Gastroesophageal sphincter (tissue), 4 donors: ENCODE measurements at places on chromosomes 5 and 9. TPM values are rescaled to one million over a fixed set of nuclear protein-coding genes. Genes with fewer than 3 reads are reported as not detected.

The TMEM174 gene
- not detected for total RNA-seq

GRCh38 chr5:18305288-18305924, 671.1 kb downstream of the TAF11L14 start:
- ATAC-seq, result no peak

GRCh38 chr9:70988551-70988950, 132.9 kb downstream of the TRPM3 start:
- ATAC-seq, result no peak

The ZER1 gene
- 65.2 TPM for total RNA-seq

DNA sequence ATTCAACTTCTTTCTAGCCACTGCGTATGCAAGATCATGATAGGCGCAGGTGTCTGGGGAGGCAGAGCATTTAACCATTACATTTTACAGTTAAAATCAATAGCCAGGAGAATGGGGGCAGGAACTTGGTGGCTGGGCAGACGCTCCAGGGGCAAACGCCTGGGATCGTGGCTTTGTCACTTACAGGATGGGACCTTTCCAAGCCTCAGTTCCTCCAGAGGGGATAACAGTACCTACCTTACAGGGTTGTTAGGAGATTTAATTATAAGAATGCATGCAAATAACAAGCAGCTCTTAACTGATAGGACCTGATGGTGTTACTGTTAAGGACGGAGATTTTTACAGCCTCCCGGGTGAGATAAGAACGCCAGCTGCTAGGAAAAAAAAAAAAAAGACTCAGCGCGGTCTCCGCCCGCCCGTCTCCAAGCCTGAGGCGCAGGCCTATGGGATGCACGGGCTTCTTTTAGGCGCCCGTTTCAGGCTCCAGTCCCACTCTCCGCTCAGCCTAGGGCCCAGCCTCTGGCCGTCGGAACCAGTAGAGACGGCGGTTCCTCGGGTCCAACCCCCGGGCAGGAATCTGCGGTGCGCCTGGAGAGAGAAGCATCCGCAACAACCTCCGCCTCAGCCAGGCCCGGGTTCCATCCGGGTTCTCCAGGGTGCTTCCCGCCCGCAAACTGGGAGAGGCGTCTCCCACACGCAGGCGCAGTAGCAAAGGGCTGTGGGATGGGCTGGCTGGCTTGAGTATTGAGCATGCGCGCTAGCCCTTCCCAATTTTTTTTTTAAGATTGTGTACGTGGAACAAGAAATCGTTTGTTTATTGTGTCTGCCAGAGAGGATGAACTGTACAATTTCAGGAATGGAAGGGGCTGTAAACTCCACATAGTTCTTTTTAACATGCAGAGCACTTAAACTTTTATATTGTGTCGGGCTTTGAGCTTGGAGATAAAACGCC, at the start of gene FAM200C:
Gene FAM200C, minus strand, starts transcription at position 653 of the 952 bp plus-strand sequence. CDS start 4,564 bp downstream, outside the sequence.
- peak; percentile 99 for ATAC-seq

DNA sequence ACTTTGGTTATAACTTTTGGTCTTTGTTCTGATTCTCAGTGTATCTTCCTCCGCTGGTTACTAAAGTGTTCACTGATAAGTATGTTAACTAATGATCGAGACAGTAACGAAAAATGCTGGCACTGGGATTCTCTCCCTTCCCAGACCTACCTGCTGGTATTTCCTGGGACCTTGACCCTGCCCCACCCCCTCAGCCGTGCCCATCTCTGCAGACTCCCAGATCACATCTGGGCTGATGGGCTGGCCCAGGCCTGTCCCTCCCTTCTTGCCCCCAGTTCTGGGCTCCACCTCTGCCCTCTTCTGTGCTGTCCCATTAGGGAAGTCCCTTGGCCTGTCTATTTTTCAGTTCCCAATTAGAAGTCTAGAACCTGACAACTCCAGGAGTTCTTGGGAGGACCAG, 46.9 kb downstream of the NEURL1B start:
- ATAC-seq, result no peak

DNA sequence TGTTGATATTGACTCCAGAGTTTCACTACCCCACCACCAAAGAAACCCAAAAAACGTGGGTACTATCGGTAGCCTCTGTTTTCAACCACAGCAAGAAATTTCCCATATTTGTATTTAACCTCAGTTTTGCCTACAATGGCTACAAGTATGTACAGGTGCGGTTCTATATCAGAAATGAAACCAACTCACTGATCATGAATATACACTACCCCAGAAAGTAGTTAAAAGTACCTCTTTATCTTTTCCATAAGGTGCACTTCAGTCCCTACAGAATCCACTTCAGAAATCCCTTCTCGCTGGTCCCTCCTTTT, 140.6 kb upstream of the SLC12A2 start:
- no peak for ATAC-seq

The TTC23L gene
- 0.73 TPM for total RNA-seq

The LRSAM1 gene
- total RNA-seq, result 16.8 TPM

The PLEKHG4B gene
- not detected for total RNA-seq

GRCh38 chr9:68981789-68982188, 32.1 kb downstream of the PRKACG start:
- ATAC-seq, result no peak

- no peak for ATAC-seq
Observed at GRCh38 chr9:26983340-26983739, 22.1 kb downstream of the LRRC19 start.

GRCh38 chr9:5560443-5561100, 50.2 kb downstream of the PDCD1LG2 start:
- ATAC-seq, result no peak

DNA sequence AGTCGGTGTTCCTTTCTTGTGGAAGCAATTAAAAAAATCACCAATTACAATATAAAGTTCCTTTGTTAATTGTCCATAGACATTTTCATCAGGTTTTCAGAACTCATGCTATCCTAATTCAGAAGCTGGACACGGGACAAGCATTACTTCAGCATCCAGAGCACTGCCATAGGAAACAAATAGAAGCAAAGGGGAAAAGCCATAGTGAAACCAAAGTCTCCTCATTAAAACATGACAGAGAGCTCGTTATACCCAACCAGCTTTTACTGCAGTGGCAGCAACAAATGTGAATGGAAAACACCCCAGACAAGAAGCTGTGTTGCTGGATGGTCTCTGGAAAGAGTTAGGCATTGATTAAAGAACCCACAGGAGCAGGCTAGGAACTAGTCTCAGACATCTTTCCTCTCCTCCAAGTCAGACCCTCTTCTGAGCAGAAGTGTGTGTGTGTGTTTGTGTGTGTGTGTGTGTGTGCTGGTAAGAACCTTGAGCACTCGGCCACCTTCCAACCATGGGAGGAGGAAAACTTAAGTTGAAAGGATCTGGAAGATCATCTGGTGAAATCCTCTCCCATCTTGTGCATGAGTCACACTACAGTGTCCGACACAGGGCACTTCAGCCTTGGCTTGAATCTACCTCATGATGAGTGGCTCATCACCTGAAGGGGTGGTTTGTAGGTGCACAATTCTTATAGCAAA, 162.6 kb upstream of the ADAMTS16 start:
- no peak for ATAC-seq

DNA sequence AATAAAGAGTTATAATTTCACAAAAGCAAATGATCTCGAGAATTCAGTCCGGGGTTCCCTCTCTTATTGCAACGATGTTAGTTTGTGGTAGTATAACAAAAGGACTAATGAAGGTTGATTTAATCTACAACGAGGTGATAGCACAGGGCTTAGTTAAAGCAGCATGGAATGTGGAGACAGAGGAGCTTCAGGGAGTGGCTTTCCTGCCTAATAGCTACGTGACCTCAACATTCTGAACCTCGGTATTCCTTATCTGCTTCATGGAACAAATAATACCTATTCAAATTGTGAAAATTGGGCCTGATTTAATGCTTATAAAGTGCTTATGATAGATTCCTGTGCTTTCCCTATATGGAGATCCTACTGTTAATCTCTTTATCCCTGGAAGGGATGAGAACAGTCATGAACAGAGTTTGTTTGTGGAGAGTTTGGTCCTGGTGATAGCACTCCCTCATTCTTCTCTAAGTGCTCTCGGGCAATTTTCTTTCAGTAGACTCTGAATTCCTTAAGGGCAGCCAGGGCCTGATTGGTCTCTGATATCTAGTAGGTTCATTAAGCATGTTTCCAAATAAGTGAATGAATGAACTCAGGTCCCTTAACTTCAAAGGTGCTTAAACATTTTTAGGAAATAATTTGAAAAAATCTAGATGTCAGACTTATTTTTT, 104.1 kb upstream of the TUT7 start:
- ATAC-seq, result no peak

DNA sequence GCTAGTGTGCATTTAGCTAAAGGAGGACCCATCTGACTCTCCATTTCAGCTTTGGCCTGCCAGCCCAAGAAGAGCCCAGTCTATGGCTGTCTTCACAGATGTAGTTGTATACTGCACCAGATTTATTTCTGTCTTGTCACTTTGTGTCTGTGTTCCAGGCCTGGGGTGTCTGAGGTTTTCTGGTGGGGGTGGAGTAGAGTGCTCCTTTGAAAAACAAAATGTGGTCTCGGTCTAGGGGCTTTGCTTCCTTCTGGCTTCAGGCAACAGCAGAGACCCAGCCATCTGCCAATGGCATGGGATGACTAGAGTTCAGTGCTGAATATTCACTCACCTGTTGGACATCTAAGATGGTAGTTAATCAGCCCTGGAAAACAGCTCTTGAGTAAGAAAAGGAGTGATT, 10.9 kb downstream of the IGIP start:
- no peak for ATAC-seq

GRCh38 chr9:131736431-131736830, 3.4 kb downstream of the RAPGEF1 start:
- ATAC-seq, result no peak

The NR2F1-AS1 gene
- 6.0 TPM for total RNA-seq

- ATAC-seq, result no peak
Observed at GRCh38 chr9:102922526-102922925, 72.6 kb upstream of the CYLC2 start.

- no peak for ATAC-seq
Observed at GRCh38 chr9:102700936-102701335, 294.2 kb upstream of the CYLC2 start.

- peak; percentile 88 for ATAC-seq
Observed at GRCh38 chr5:32190095-32190494, 16.0 kb upstream of the GOLPH3 start.

- peak; percentile 77 for ATAC-seq
Observed at GRCh38 chr9:94108584-94108983, 24.3 kb downstream of the PTPDC1 start.

DNA sequence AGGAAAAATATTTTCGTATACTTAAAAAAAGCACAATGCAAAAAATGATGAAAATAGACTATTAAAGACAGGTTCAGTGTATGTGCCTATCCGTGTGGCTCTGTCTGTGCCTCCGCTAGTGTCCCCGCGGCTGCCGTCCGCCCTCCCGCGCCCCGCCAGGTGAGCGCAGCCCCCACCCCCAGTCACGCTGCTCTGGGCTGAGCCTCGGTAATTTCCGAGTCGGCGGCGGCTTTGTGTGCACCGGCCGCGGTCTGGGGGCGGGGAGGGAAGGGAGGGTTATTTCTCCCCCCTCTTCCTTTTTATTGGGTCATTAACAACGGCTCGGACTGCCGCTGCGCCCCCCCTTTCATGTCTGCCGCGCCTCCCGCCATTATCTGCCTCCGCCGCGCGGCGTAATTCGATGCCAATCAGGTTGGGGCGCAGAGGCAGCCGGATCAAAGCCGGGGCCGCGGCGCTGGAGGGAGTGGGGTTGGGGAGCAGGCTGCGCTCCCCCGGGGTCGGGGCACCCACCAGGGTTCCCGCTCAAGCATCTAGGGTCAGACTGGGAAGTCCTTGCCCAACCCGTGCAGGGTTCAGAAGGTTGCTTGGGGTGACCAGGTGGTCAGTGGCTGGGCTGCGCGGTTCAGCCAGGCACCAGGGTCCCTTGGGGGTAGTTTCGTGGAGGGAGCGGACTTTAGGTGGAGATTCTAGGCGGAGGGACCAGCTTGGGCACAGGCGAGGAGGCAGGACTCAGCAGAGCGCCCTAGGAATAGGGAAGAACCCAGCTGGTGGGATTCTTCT, 39.5 kb upstream of the PSD2 start:
- no peak for ATAC-seq

- ATAC-seq, result peak; percentile 35
Observed at GRCh38 chr5:146877783-146878475, 628 bp downstream of the PPP2R2B start.

DNA sequence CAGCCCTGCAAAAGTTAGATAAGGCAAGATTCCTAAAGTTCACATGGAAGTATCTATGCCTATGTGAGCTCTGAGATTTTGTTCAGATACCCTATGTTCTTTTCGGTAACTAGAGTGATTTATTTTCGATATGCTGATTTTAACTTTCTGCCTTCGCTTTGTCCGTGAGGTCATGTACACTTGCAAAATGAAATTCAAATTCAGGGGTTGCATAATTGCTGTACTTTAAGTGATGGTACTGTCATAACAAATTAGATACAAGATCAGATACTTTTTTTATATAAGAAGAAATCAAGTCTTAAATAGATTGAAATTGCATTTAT, 350 bp upstream of the ECPAS start:
- no peak for ATAC-seq

DNA sequence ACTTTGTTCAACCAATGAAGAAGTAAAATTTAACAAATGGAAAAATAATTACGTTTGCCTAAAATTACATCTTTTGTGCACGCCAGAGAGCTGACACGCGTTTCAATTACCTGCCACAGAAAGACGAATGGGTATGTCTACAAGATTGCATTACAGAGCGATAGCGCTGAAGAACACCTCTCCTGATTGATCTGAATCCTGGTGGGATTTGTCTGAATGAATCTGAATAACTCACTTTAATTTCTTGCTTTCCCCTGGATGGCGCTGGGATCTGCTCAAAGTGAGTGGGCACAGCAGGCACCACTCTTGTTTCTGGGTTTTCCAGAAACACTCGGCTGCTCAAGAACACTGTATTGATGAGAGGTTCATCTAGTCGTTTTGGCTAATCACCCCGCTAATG, 148.8 kb upstream of the TBC1D2 start:
- no peak for ATAC-seq

GRCh38 chr9:109242014-109242413, 75.0 kb upstream of the FRRS1L start:
- no peak for ATAC-seq

DNA sequence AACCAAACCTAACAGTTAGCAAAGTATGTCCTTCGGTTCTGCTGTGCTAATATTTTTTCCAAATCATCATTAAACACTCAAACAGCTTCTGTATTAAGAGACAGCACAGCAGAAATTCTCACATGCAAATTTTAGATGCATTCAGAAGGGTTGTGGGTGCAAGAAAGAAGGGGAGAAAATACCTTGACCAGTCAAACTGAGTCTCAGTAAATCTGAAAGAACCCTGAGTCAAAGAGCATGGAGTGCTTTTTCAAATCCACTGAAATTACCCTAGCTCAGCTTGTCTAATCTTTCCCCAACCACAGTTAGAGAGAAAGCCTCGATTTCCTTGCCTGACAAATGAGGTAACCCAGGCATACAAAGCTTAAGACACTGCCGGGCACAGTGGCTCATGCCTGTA, 55.1 kb downstream of the RETREG1 start:
- ATAC-seq, result no peak

DNA sequence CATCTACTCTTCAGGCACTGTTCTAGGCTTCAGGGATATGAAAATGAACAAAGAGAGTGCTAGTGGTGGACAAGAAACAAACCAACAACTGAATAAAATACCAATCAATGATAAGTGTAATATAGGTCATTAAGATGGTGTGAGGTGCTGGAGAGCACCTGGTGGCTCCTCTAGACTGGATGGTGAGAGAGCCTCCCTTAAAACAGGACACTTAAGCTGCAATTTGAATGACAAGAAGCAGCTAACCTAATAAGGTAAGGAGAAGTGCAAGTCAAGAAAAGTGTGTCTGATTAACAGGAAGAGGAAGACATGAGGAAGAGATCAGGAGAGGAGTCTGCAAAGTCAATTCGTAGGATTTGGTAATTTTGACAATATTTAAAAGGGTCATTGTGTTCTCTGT, 23.1 kb downstream of the JAKMIP2 start:
- ATAC-seq, result no peak
